Substantia nigra (tissue), 51 donors: ENCODE measurements at places on chromosomes 1 and 21.

DNA sequence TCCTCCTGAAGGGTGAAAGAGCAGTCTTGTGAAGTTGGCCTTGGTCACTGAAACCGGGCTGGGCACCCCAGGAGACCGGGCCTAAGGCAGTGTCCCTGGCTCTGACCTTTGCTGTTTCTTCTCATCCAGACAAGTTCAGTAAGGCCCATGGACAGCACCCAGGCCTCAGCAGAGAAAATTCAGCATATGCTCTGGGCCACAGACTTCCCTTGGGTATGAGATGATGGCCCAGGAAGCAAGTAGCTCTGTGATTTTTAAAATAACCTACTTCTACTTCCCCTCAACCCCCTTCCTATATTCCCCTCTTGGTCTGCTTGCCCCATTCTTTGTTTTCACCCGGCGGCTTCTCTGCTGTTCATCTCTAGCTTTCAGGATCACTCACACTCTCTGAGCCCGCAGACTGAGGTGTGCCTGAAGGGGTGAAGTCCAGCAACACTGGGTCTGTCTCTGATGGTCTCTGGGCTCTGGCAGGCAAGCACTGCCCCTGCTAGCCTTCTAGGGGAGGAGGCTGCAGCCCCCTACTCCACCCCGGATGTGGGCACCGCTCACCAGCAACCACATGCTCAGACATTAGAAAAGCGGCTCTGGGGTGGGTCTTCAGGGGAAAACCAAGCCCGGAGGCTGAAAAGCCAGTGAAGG, 2.9 kb upstream of the GPR25 start:
- no peak for DNase-seq

GRCh38 chr1:111045033-111045722, 81.5 kb upstream of the LRIF1 start:
- DNase-seq: no peak

- no peak for DNase-seq
Observed at GRCh38 chr21:26936641-26937040, 30.2 kb downstream of the ADAMTS5 start.

DNA sequence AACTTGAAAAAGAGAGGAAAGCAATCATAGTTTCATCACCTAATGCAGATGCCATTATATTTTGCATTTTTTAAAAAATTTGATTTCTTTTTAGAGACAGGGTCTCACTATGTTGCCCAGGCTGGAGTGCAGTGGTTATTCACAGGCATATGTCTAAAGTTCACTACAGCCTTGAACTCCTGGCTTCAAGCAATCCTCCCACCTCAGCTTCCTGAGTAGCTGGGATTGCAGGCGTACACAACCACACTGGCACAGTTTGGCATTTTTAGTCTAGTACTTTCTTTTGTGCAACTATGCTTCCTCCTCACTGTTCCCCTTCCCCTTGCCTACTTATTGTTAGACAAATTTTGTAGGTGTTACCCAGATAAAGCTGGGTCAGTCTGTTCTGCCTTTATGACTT, 18.0 kb downstream of the RHOU start:
- DNase-seq: no peak

DNA sequence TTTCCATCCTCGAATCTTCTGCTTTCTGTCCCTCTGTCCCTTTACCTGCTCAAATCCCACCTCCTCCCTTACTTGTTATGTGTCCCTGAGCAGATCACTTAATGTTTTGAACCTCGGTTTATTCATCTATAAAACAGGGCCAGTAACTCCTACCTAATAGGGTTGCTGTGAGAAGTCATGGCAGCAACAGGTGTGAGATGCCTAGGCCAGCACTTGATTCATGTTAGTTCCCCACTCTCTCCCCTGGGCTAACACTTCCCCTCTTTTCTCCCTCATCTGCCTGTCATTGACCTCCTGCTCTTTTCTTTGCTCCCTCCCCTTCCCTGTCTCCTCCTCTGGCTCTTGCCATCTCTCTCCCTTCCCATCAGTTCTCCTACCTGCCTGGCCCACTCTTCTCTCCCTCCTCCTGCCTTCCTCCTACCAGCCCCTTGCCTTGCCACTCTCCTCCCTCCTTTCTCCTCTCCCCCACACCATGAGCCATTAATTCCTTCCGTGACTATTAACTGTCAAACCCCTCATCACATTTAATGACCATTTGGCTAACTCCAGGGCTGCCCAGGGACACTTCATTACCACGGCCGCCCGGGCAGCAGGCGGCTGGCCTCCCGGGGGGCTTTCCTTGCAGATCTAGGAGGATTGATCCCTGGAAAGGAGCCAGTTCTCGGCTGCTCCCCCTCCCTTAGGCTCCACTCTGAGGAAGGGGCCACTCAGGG, 90.6 kb upstream of the CD1D start:
- DNase-seq: no peak

DNA sequence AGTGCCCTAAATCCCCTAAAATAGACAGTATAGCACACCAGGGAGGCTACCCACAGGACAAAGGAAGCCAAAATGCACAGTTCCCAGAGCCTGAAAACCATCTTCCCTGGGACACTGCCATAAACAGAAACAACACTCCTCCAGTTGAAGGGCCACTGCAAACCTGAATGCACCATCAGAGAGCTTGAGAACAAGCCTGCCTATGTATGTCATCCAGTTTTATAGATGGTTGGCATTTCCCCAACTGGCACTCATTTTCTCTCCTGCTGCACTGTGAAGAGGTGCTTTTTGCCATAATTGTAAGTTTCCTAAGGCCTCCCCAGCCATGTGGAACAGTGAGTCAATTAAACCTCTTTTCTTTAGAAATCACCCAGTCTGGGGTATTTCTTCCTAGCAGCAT, 169.0 kb downstream of the AGBL4 start:
- no peak for DNase-seq

- DNase-seq: peak; percentile 62
Observed at GRCh38 chr1:165631342-165632151, 513 bp downstream of the MGST3 start.

GRCh38 chr1:70140343-70140742, 65.0 kb downstream of the LRRC40 start:
- no peak for DNase-seq

DNA sequence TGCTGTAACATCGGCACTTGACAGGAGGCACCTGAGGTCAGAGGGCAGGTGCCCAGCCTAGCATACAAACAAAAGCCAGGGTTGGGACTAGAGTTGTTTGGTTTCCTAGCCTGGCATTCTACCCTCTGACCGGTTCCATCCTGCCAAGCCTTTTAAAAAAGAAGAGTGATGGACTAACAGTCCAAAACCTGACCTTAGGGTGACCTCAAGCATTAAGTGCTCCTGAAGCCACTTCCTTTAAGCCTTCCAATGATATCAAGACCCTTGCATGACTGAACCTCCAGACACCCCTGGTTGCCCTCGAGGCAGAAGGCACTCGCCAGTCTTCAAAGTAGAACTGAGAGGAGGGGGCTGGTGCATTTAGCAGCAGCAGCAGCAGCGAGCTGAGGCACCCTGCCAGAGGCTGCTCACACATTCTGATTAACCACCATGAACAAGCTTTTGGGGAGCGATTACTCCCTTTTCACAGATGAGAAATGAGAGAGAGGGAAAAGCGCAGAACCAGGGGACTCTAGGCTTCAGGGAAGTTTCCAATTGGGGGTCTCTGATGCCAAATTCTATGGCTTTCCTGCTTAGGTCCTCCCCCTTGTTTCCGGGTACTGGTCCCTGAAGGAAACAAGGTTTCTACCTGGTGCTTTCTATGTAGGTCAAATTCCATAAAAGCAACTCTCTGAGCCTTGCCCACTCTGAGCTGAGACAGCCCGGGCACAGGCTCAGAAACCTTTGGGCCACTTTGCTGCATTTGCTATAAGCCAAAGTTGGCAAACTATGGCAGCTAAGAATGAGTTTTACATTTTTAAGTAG, 9.2 kb downstream of the SLC2A1 start:
- no peak for DNase-seq

DNA sequence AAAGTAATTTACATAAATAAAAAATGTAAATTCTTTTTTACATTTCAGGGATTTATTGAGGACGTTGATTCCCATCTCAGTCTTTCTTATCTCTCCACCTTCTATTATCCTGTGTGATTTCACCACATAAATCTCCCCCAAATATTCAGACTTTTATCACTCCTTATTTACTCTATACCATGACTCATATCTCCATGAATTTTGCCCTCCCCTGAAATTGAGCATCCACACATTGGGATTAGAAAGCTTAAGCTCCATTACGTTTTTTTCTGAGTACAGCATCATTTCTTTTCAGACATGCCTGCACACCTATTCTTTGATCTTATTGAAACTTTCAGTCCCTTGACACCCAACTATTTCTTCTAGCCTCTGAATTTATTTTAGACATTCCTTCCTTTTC, 111.2 kb downstream of the IFI44 start:
- no peak for DNase-seq

GRCh38 chr1:115402753-115403184, 64.7 kb upstream of the NGF start:
- DNase-seq: no peak

DNA sequence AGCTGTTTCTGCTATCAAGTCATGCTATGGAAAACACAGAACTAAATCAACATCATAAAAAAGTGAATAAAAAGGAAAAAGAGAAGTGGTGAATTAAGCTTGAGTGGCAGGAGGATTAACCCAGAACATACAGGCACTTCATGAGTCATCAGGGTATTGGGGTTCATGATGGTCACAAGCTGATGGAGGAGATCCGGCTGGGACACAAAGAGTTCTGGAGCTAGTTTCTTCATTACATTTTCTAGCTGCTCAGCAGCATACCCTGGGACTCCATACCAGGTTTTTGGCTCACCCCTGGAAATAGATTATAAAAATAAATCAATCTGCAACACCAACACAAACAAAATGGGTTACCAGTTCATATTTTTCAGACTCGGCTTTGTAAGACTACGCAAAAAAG, 42.5 kb upstream of the SYT2 start:
- DNase-seq: no peak
